Right renal cortex interstitium (tissue), 3 donors: ENCODE measurements at places on chromosomes 1 and 21. TPM values are rescaled to one million over a fixed set of nuclear protein-coding genes. Genes with fewer than 3 reads are reported as not detected.

- no peak for DNase-seq
These were observed 186.4 kb downstream of the AKT3 start for GRCh38 chr1:243663651-243664050.

DNA sequence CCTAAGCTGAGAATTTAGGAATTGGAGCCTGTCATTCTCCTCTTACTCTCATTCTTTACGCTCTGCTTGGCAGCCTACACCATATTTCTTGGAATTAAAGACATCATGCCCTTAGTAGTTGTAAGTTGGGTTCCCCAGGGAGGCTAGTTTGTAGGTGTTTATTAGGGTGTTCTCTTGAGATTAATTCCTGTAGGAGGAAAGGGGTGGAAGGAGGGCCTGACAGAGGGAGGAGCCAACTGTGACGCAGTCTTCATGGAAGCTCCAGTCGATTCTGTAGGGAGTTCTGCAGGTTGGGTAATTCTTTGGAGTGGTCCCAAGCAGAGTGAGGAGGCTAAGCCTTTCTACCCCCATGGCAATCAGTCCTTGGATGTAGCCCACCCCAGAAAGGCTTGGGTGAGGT, 111.4 kb downstream of the HHAT start:
- DNase-seq, result no peak

DNA sequence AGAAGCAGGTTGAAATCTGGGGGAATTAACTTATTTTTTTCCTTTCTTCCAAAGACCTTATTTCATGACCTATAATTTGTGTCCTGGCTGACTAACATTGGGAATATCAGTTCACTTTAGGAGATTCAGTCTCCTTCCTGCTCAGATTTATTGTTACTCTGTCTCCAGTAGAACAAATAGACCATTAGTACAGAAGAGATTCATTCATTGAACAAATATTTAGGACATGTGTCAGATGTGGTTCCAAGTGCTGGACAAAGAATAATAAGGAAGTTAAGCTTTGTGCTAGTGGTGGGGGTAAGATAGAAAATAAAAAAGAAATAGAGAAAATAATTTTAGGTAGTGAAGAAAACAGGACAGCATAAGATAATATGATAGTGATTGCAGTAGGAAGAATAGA, 20.3 kb downstream of the ZMYM4 start:
- DNase-seq, result no peak

DNA sequence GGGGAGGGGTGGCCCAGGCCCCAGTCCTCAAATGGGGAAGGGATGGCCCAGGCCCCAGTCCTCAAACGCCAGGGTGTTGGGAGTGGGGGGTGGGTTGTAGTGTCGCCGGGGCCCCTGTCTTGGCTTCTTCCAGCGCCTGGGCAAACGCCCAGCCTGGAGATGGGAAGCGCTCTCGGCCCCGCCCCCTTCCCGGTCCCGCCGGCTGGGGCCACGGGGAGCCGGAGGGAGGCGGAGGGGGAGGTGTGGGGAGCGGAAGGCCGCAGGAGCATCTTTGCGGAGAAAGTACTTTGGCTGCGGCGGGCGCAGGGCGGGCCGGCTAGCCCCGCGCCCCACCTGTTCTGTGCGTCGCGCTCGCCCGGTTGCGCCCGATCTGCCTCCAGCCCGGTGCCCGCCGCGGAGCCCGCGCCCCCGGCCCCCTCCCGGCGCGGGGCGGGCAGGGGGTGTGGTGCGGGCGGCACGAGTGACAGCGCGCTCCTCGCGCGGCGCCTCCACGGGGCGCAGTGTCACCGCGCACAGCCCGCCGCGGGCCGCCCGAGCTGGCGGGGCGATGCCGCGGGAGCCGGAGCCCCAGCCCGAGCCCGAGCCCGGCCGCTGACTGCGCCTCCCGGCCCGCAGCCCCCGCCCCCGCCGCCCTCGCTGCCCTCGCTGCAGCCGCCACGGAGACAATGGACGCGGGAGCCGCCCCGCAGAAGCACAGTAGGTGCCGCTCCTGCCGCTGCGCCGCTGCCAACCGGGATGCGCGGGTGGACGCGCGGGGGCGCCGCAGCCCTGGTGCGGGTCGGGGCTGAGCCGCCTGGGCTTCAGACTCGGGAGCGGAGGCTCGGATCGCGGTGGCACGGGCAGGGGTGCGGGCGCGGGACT, 31.1 kb upstream of the PEX10 start:
- no peak for DNase-seq

DNA sequence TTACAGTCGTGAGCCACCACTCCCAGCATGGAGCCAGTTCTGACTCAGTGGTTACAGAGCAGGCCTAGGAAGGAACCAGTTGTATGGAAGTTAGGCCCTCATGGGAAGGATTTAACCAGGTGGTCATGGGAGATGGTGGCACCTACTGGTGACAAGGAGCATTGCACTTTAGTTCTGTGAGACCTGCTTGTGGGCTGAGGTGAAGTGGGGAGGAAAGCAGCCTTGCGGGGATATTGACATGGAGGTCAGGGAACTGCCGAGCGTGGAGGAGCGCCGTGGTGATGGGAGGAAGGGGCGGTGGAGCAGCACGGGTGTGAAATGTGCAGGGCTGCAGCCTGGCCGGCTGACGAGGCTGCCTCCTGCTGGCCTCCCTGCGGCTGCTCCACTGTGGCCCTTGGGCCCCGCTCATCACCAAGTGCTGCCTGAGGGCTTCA, 100.4 kb downstream of the GALNT2 start:
- DNase-seq, result no peak

DNA sequence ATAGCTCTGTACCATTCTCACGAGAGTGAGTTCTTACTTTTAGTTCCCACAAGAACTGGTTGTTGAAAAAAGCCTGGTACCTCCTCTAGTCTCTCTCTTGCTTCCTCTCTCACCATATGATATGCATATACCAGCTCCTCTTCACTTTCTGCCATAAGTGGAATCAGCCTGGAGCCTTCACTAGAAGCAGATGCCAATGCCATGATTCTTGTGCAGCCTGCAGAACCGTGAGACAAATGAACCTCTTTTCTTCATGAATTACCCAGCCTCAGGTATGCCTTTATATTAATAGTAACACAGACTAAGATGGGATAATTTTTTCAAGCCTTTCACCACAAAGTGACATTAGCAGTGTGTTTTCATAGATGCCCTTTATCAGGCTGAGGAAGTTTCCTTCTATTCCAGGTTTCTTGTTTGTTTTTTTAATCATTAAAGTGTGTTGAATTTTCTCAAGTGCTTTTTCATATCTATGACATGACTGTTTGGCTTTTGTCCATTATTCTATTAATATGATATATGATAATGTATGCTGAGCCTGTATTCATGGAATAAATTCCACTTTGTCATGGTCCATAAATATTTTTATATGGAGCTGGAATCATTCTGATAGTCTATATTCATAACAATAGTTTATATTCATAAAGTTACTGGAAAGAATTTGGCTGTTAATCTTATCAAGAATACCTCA, 40.7 kb upstream of the C1orf185 start:
- DNase-seq, result no peak

GRCh38 chr1:111099289-111099688, 40.6 kb downstream of the DRAM2 start:
- no peak for DNase-seq

- DNase-seq, result no peak
These were observed 237.0 kb downstream of the GPATCH2 start for GRCh38 chr1:217393896-217394295.

- no peak for DNase-seq
These were observed 1530.1 kb upstream of the TPTE start for GRCh38 chr21:8991088-8991907.

DNA sequence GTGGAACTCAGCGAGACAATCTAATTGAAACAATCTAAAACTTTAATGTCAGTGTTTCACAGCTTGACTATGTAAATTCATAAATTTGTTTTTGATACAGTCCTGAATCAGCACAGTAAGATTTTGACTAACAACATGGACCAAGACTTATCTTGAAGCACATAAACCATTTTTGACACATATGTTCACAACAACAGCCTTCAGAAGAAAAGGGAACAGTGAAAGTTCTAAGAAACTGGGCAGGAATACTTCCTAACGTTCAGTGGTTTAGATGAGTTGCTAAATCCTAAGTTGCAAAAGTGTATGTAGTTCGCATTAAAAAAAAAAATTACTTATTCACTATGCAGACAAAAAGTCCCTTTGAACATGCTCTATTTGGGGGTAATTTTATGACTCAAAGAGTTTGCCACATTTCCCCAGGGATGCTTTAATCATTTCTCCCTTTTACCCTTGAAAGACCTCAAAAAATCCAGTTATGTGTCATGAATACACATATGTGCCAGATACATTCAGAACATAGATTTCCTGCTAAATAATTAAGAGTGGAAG, 120.2 kb downstream of the MRPL39 start:
- DNase-seq, result no peak

Gene TNFRSF25
- 9.2 TPM for polyA plus RNA-seq

Gene CLCA1
- not detected for polyA plus RNA-seq

Gene KIF21B
- 2.3 TPM for polyA plus RNA-seq

- DNase-seq, result no peak
These were observed 147.9 kb downstream of the GREM2 start for GRCh38 chr1:240464099-240464498.

DNA sequence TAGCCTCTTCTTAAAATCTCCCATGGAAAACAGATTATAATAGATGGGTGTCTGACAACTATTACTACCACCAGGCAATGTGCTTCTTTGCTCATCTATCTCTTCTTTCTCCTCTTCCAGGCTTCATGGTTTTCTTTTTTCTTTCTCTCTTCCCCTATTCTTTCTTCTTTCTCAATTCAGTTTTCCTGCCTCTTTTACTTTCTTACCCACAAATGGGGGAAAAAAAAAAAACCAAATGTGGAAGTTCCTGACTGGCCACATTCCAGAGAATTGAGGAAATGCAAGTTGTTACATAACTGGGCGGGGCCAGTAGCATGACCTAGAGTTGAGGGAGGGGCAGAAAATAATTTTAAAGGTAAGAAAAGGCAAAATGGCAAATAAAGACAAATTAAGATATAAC, 10.9 kb upstream of the SMG7 start:
- no peak for DNase-seq

Gene FAM131C
- 1.3 TPM for polyA plus RNA-seq

Gene HSF2BP
- polyA plus RNA-seq, result 1.8 TPM

DNA sequence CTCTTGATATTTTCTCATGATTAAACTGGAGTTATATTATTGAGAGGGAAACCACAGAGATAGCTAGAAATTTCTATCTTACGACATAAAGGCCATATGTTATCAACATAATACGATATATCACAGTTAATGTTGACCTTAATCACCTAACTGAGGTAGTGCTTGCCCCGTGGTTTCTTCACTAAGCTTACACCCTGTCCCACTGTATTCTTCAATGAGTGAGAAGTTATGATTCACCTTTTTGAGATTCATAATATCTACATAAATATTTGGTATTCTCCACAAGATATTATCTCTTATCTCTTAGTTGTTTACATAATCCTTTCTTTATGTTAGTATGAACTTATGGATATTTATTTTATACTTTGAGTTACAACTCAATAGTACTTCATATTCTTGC, 1714.1 kb downstream of the BRINP3 start:
- no peak for DNase-seq

- no peak for DNase-seq
These were observed 461.9 kb downstream of the LRRIQ3 start for GRCh38 chr1:73736125-73736524.

Gene KCNH1
- 0.31 TPM for polyA plus RNA-seq

DNA sequence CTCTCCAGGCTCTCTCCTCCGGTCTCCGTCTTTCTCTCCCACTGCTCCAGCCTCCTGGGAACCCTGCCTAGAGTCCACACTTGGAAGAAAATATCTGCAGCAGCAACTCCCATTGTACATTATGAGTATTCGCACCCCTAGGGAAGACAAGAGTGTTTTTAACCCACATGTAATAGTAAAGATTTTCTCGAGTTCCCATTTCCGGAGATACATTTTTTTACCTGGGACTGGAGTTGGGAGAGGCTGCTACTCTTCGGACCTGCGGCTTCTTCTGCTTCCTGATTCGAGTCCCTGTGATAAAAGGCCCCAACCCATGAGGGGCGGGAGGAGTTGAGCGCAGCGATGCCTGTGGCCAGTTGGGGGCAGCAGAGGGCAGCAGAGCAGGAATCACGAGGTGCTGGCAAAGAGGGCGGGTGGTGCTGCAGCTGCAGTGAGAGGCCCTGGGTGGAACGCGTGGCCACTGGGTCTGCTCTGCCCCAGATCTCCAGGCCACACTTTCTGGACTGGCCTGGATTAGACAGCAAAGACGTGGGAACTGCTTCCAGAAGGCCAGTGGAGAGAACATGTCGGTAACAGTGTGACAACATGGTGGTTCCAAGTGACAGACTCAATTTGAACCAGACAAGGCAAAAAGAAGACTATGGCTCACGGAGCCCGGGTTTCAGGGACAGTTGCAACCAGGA, 221.0 kb upstream of the CSF3R start:
- DNase-seq, result peak; percentile 45

Gene OR14K1
- not detected for polyA plus RNA-seq

- DNase-seq, result no peak
These were observed 41.6 kb upstream of the GUCA2A start for GRCh38 chr1:42206164-42206563.

DNA sequence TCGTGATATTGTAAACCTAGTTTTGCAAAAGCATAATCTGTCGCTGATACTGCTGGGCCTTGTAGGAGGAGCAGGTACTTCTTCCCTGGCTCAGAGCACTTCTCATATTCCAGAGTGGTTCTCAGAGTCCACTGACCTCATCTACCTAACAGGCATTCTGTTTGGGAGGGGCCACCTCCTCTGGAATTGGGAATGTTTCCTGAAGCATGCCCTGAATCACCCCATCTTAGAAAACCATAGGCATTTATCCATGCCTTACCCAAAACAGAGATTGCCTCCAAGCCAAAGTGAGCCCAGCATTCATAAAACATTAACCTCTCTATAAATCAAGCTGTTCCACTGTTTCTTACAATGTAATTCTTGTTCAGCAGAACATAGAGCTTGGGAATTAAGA, 35.1 kb downstream of the SLC44A3 start:
- DNase-seq, result no peak

DNA sequence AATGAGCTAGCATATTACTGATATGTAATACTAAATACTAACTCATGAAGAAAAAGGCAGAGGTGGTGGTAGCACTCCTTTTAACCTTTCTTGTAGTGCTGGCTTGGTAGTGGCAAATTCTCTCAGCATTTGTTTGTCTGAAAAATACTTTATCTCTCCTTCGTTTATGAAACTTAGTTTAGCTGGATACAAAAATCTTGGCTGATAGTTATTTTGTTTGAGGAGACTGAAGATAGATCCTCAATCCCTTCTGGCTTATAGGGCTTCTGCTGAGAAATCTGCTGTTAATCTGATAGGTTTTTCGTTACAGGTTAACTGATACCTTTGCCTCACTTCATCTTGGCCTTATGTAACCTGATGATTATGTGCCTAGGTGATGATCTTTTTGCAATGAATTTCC, 87.8 kb downstream of the LYPLAL1 start:
- no peak for DNase-seq

- no peak for DNase-seq
These were observed 312.2 kb downstream of the MATN1 start for GRCh38 chr1:30411206-30411605.

DNA sequence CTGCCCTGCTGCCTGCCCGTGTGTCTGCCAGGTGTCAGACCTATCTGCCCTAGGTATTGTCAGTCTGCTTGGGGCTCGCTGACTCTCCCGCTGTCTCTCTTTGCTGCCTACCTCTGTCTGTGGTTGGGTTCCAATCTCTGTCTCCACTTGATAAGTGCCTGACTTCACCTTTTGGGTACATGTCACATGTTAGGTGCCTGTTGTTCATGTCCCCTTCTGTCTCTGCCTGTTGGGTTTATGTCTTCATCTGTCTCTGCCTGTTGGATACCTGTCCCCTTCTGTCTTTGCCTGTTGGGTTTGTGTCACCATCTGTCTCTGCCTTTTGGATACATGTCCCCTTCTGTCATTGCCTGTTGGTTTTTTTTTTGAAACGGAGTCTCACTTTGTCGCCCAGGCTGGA, 14.6 kb downstream of the RPS6KA1 start:
- no peak for DNase-seq

Gene FAM151A
- 39.1 TPM for polyA plus RNA-seq

- no peak for DNase-seq
These were observed 71.4 kb upstream of the ZBTB40 start for GRCh38 chr1:22380024-22380785.

Gene VWA5B1
- polyA plus RNA-seq, result 1.2 TPM
